ENCODE measurements at places on chromosomes 2 and 18. TPM values are rescaled to one million over a fixed set of nuclear protein-coding genes. Genes with fewer than 3 reads are reported as not detected.

PSD4 gene
- 3.1 TPM for total RNA-seq

FBXO48 gene
- 0.71 TPM for total RNA-seq

NEURL3 gene
- not detected for total RNA-seq

ZAP70 gene
- 2.1 TPM for total RNA-seq

CAPN14 gene
- total RNA-seq = not detected

DNA sequence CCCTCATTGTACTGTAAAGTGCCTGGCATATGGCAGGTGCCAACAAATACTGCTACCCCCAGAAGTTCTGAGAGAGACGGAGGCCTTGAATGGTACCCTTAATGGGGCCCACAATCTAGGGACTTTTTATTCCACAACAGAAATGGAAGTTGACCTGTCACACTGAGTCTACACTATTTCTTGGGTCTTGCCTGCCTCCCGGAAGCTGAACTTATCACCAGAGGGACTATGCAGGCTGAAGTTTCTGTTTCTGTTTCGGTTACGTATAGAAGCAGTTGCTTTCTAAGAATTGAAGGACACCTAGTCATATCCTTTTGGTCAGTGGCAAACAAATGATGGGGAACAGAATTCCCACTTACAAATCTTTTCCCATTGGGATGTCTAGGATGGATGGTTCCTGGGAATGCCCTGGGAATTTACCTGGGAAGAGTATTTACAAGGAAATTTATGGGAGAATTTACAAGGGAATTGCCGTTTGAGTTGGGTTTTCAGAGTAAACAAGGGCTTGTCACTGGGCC lies 74.2 kb downstream of the HS1BP3 start:
- no peak for DNase-seq

GRCh38 chr18:5603153-5603552 lies 59.4 kb upstream of the EPB41L3 start:
- DNase-seq = no peak

FRZB gene
- 15.4 TPM for total RNA-seq

DNA sequence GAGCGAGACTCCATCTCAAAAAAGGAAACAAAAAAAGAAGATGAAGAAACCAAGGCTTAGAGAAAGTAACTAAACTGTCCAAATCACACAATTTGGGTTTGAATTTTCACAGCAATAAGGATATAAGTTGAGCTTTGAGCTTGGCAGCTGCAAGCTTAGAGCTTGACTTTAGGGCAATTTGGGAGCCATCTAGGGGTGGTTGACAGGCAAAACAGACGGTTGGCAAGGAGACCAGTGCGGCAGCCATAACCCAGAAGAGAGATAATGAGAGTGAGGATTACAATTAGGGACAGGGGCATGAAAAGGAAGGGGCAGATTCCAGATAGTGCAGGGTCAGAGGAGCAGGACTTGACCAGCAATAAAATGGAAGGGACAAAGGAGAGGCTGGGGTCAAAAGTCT lies 382.2 kb upstream of the HNRNPA3 start:
- no peak for DNase-seq

GRCh38 chr18:71304856-71305255 lies 1016.0 kb downstream of the SOCS6 start:
- no peak for DNase-seq

- DNase-seq = peak; percentile 70
Measured at GRCh38 chr2:60528281-60529020, 25.0 kb downstream of the BCL11A start.

GRCh38 chr18:49019446-49020045 lies 68.8 kb upstream of the SMAD7 start:
- DNase-seq = no peak

DNA sequence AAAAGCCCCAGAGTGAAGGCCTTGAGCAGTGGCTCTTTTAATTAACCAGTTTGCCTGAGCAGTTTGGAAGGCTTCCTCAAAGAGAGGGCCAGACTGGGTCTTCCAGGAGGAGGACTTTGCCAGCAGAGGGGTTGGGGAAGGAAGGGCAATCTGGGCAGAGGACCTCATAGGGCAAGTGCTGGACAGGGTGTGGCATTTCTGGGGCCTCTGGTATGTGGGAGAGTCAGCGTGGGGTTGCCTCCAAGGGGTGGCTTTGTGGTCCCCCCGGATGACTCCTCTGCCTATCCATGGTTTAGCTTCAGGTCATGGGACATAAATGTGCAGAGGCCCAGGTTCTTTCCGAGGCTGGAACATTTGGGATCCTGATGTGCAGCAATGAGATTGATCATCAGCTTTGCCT lies 12.6 kb downstream of the GLI2 start:
- peak; percentile 37 for DNase-seq

XDH gene
- not detected for total RNA-seq

CDCA7 gene
- 3.1 TPM for total RNA-seq

CD8B2 gene
- not detected for total RNA-seq

DNA sequence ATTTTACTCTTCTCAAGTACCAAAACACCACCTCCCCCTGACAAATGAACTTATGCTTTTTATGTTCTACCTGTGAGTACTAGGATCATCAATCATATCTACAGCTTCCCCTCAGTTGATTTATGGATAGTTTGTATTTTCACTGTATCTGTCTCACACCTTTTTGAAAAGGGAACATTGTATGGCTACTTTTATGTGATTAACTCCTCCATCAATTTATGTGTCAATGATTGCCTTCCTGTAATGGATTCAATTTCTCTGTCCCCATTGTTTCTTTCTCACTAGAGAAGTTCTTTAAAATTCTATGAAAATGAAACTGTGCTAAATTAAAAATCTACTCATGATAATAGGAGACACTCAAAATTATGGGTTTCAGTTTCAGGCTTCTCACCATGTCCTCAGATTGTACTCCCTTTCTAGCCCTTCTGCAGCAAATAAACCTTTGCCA lies 935.0 kb downstream of the TRIB2 start:
- no peak for DNase-seq
